NCI-H345 (cell line): ENCODE measurements at places on chromosomes 2 and 18.

GRCh38 chr2:239745386-239746227 is 279.5 kb downstream of the NDUFA10 start:
- DNase-seq: no peak

- no peak for DNase-seq
Observed at GRCh38 chr2:69372767-69373166, 14.3 kb downstream of the GFPT1 start.

GRCh38 chr2:165594231-165594934 is 124.9 kb downstream of the CSRNP3 start:
- no peak for DNase-seq

- no peak for DNase-seq
Observed at GRCh38 chr2:168200930-168201583, 46.3 kb downstream of the STK39 start.

GRCh38 chr2:201420442-201421113 is 30.7 kb downstream of the TRAK2 start:
- no peak for DNase-seq

GRCh38 chr2:134943540-134943939 is 24.9 kb downstream of the CCNT2 start:
- DNase-seq: no peak

GRCh38 chr18:12819322-12819721 is 64.7 kb downstream of the PTPN2 start:
- no peak for DNase-seq

DNA sequence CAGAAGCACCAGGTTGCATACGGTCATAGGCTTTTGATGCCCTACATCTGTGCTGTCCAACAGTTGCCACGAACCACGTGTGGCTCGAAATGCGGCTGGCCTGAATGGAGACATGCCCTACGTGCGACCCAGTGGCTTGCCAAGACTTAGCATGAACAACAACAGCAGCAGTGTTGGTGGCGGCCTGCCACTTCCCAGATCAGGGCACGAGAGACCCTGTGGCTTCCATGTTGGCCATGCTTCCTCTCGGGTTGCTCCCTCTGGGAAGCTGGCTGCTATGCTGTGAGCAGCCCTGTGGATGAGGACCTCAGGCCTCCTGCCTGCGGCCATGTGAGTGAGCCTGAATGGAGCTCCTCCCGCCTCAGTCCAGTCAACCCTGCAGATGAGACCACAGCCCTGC is 212.3 kb downstream of the HDAC4 start:
- no peak for DNase-seq

DNA sequence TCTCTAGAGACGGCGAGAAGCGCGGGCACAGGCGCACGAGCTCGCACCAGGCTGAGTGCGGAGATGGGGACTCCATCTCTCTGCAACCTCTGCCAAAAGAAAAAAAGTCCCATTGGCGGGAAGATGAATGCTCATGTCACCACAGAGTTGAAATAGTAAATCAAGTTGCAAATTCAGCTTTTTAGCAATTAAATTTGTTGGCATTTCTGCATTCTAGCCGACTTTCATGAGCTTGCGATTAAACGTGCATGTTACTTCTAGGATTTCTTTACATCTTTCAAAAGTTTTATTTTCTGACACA is 588 bp downstream of the CHAC2 start:
- peak; percentile 35 for DNase-seq

DNA sequence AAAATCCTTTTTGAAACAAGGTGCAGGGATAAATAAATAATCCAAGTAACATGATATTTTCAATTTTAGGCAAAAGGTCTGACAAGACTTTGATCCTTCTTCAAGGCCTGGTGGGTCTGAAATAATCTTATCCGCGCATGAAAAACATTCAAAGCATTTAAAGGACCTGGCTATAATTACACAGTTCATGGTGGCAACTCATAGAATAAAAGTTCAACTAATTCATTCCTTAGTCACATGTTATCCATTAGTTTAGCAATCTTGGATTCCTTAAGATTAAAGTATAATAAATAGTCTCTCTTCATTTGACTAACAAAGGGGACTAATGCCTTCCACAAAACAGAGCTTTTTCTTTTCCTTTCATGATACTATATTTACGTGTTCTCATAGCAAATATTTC is 21.0 kb upstream of the SLC38A11 start:
- no peak for DNase-seq

DNA sequence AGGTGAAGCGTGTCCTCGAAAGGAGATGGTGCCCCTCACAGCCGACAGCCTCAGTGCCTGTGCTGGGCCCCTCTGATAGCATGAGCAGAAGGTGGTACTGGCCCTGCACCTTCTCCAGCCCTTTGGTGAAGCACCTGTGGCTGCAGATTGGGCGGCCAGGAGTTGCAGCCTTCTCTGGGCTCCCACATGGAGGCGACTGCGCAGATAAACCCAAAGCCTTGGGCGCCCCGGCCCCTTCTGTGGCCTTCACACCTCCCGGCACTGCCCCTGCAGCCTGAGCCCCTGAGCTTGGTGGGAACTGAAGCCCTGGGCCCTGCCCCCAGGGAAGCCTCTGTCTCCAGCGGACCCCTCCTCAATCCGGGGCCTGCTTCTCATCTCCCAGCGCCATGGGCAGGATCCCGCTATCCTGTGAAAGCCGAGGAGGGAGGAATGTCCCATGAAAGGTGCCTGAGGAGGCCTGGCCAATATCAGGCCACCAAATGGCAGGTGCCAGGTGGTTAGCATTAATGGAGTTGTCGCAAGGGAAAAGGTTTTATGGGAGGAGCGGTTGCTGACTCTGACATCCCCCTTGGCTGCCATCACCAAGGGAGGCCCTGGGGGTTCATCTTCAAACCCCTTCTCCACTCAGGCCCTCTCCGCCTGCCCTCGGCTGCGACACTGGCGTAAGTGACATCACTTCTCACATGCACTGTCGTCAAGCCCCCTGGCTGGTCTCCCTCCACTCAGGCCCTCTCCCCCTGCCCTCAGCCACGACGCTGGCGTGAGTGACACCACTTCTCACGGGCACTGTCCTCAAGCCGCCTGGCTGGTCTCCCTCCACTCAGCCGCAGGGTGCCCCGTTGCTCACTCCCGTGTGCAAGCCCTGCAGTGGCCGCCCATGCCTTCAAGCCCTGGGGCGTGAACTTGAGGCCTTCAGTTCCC is 62.4 kb downstream of the DDX1 start:
- DNase-seq: no peak

- DNase-seq: peak; percentile 6
Observed at GRCh38 chr2:134897932-134898331, 20.7 kb upstream of the CCNT2 start.

DNA sequence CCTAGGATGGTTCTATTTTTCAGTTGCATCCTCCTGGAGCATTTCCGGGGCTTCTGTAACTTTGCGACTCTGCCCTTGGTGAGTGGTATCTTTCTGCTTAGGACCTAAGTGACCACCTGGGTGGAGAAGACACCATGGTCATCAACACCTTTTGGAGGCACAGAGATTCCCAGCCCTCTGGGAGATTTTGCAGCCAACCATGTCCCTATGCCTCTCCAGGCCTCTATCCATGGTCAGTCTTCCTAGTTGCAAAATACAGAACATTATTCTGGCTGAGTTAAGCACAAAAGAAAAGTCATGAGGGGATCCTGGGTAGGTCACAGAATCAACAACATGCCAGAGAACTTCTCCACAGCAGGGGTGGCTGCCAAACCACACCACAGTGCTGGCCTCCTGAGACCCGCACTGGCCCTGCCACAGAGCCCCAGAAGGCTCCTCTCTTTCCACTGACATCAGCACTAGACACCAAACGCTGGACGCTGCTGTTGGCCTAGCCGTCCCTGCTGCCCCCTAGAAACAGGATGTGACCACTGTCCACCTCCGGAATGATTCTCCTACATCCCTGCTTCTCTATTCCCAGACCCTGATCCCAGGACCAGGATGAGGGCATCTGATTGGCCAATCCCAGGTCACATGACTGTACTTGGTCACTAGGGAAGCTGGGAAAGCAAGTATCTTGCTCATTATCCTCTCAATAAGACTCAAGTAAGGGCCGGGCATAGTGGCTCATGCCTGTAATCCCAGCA is 47.7 kb downstream of the SMAD7 start:
- no peak for DNase-seq

DNA sequence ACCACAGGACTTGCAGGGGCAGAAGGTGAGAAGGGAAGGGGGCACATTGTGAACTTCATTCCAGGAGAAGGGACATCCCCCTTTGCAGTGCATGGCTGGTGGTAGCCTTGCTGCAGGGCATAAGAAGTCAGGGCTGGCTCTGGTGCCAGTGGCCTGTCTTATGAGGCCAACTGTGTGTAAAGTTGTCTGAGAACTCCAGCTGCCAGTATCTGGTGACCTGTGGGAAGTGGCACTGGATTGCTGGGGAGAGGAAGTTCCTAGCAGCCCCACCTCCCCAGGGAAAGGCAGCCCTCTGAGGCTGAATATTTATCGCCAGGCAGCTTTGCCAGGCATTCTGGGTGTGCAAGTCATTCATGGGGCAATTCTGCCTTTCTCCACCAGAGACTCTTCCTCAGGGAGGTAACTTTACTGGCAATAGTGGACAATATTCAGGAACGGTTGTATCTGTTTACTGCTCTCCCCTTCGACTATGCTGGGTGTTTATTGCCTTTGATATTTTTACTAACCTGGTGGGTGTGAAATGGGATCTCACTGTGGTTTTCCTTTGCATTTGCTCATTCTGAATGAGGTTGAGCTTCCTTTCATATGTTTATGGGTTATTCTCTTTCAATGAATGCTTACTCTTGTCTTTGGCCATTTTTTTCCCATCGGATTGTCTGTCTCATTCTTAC is 12.3 kb downstream of the TRPM8 start:
- DNase-seq: no peak

DNA sequence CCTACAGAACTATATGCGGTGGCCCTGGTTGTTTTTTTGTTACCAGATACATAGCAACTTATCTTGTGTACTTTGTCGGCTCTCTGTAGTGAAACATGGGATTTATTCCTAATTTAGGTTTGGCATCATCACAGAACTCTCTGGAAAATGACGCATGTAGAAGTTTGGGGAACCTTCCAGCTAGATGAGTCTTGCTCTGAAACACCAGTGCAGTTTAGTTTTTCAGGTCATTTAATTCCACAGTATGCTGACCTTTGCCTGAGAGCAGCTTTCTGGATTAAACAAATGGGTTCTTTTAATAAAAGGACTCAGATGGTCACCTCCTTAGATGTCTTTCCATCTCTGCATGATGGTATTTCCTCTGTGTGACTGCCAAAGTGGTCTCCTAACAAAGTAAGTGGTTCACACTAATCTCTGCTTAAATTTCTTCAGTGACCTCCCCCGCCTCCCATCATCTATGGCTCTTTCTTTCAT is 39.9 kb downstream of the MYO3B start:
- DNase-seq: no peak

DNA sequence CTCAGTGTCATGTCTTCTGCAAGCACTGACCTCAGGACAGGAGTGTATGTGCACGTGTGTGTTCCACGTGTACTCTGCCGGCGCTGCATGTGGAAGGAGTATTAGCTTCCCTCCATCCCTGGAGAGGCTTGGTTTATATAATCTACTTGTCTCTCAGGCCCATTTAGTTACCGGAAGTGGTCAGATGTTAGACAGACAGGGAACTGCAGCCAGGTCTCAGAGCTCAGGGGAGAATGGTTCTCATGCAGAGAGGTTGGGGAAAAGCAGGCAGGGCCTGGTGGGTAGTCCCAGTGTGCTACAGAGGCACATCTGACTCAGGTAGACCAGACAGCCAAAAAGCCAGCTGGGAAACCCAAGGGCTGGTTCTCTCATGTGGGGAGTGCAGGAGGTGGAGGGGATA is 167.9 kb downstream of the CTIF start:
- DNase-seq: no peak

DNA sequence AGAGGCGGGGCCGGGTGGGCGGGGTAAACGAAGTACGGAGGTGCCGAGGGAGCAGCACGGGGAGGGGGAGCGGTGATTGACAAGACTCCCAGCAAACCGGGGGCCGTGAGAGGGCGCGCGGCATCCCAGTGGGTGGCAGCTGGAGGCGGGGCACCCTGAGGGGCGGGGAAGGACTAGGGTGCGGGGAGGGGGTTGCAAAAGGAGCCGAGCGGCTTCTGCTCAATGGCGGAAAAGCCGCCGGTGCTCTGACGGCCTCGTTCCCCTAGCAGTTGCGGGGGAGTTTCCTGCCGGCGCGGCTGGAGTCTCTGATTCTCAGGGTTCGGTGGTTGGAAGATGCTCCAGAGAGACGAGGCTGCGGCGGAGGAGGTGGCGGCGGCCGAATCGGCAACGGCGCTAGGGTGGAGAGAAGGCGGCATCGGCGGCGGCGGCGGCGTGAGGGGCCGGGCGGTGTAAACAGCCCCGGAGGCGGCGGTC is at the start of gene PPM1B:
Gene PPM1B, plus strand, starts transcription at position 195 of the 474 bp plus-strand sequence. CDS start 32,325 bp downstream, outside the sequence.
- DNase-seq: no peak

- no peak for DNase-seq
Observed at GRCh38 chr2:64487256-64488049, 33.5 kb downstream of the LGALSL start.
